NCI-H460 (cell line): ENCODE measurements at places on chromosomes 5 and 9.

DNA sequence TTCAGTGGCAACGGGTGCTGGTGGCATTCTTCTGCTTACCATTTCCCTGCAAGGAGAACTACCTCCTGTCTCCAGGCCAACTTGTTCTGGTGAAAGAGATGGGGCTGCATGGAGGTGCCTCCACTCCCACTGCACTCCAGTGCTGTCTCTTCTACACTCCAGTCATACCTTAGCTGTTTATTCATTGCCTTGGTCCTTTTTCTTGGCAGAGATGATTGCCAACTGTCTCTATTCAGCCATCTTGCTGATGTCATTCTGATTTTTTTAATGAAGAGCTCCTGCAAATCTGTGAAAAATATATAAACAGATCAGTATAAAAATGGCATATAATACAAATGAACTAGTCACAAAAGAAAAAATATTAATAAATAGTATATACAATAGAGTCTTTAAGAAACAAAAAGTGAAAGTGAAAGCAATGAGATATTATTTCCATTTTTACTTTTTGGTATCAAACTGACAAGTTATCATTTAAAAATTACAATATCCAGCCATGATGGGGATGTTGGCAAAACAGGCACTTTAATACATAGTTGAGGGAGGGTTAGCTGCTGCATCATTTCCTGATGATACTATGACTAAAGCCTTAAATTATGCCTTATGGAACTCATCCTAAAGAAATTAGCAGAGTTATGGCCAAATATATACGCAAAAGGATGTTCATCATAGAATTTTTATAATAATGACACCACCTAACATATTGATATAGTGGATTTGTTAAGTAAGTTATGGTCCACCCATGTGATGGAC lies 109.4 kb downstream of the CARTPT start:
- no peak for DNase-seq

GRCh38 chr9:87776481-87777379 lies 50.8 kb downstream of the CTSL start:
- no peak for DNase-seq

DNA sequence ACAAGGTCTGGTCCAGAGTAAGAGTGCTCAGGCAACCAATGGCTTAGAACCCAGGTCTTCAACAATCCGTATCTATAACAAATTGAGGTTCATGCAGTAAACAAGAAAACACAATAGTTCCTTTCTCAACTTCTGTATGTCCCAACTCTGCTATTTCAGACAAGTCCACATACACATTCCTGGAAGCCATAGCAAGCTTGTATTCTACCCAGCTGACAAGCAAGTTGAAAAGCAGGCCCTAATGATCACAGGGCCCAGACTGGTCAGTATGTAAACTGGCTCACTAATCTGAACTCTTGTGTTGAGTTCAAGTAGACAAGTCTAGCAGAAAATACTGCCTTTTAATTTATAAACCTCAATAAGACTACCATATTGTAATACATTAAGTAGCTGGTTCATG lies 26.9 kb downstream of the FNIP1 start:
- DNase-seq = no peak

DNA sequence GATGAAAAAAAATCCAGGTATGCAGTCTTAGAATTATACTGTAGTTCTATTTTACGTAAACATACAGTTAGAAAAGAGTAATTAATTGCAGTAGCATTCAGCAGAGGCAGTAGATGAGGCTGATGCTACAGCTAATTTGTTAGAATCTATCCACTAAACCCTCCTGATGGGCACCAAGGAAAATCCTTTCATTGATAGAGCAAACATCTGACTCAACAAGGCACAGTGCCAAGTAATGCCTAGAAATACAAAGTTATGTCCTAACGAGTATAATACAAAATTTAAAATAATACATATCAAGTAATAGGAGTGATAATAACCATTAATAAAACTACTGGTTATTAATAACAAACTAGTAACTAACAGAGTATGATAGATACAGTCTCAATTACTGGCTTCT lies 9.0 kb downstream of the MOCS2 start:
- DNase-seq = no peak

- DNase-seq = no peak
These were observed 20.5 kb upstream of the IFNE start for GRCh38 chr9:21502586-21502985.

- DNase-seq = no peak
These were observed 8.6 kb downstream of the RAPGEF1 start for GRCh38 chr9:131731237-131731636.

DNA sequence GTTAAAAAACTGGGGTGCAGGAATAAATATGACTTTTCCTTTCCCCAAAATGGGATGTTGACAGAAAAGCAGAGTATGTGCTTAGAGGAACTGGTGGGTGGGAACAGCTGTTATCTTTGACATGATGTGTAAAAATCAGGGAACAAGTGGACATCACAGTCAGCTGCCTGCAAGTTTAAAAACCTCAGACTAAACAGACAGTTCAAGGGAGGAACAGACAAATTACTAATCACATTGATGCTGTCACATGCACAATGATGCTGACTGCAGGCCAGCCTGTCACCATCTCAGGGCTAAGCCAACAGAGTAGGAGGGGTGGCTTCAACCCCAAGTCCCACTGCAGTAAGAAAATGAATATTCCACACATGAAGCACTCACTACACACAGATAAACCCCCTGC lies 38.2 kb upstream of the UBAP2 start:
- DNase-seq = no peak

DNA sequence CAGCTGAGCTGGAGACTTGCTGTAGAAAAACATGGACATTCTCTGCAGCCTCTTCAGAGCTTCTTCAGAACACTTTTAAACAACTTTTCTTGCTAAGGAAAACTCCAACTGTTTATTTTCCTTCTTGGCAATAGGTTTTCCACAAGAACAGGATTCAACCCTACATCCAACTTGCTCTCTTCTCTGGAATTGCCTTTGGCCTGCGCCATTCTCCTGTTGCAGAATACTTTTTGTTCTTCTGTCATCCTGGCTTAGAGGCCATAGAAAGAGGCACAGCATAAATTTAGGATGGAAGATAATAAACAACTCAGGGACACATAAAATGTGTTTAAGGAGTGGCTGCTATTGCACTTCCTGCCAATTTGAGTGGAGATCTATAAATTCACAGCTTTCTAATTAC lies 54.7 kb upstream of the ICE1 start:
- no peak for DNase-seq

- no peak for DNase-seq
These were observed 279.6 kb downstream of the TMEM38B start for GRCh38 chr9:105973951-105974351.

DNA sequence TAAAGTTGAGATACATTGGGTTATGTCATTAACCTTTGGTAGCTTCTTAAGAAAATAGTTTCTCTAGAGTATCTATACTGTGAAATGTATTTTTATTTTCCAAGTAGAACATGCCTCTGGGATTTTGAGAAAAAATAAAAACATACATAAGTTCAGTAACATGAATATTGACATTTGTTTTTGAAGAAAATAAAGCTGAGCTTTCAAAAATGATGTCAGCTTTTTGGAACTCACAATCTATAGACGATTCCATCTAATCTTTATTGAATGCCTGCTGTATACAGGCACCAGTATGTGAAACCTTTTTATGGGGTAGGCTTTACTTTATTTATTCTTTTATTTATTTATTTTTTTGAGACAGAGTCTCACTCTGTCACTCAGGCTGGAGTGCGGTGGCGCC lies 175.9 kb upstream of the NFIL3 start:
- DNase-seq = no peak

- DNase-seq = no peak
These were observed 22.8 kb downstream of the PTCH1 start for GRCh38 chr9:95494022-95494415.

- DNase-seq = no peak
These were observed 56.4 kb upstream of the GOLPH3 start for GRCh38 chr5:32230356-32231099.

- DNase-seq = peak; percentile 21
These were observed 4.1 kb downstream of the CDK7 start for GRCh38 chr5:69238760-69239251.

GRCh38 chr5:149240354-149240998 lies 31.2 kb upstream of the AFAP1L1 start:
- no peak for DNase-seq
